ENCODE measurements at places on chromosomes 11 and 22.

- no peak for DNase-seq
These were observed 98.6 kb downstream of the RPS6KA4 start for GRCh38 chr11:64457416-64458010.

DNA sequence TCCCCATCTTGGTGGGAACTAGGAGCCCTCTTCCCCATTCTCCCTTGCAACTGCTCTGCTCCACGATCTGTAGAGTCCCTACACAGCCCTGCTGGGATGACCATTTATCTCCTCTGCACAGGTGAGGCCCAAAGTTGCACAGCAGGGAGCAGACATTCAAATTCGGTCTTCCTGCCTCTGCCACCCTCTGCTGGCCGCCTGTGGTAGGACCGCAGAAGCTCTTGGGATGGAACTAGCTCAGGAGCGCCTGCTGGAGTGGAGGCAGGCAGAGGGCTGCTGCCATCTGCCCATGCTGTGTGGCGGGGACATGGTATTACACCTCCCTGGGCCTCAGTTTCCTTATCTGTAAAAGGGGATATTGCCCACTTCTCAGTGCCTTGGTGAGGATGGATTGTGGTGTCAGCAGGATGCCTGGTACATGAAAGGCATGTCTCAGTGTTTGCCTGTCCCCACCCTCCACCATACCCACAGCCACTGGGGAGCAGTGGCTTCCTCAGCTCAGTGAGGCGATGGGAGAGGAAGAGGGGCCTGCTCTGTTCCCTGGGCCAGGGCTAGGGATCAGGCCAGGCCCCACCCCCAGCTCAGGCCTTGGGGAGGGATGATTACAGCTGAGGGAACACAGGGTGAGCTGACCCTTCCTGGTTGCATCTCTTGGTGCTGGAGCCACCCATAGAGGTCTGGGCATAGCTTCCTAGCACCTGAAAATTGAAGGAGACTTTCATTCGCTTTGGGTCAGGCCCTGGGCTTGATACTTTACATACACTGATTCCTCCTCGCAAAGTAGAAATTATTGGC lies 11.3 kb upstream of the OMP start:
- no peak for DNase-seq

- no peak for DNase-seq
These were observed 11.0 kb downstream of the TANGO2 start for GRCh38 chr22:20031732-20032406.

DNA sequence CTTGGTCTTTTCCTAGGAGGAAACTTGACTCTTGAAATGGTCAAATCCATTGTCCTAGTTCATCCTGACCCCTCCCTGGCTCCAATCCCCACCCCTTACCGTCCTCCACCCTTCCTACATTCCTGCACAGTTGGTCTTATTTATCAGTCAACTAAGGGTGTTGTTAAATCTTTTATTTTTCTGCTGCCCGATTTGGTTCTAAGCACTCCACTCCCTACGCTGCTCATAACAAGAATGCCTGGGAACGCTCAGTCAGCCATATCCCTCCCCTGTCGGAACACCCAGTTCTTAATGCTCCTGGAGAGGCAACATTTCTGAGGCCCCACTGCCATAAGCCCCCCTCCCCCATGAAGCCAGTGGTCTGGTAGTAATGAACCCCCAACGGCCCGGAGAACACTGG lies 9.7 kb downstream of the EHF start:
- DNase-seq, result no peak

GRCh38 chr22:39233710-39234471 lies 10.9 kb downstream of the PDGFB start:
- DNase-seq, result no peak

DNA sequence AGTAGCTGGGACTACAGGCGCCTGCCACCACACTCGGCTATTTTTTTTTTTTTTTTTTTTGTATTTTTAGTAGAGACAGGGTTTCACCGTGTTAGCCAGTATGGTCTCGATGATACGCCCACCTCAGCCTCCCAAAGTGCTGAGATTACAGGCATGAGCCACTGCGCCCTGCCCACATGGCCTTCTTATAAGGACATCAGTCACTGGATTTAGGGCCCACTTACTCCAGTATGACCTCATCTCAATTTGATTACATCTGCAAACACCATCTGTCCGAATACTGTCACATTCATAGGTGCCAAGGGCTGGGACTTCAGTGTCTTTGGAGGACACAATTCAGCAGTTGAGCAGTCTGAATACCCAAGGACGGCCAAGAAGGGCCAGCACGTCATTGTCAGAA lies 8.2 kb upstream of the PRR5 start:
- DNase-seq, result no peak

DNA sequence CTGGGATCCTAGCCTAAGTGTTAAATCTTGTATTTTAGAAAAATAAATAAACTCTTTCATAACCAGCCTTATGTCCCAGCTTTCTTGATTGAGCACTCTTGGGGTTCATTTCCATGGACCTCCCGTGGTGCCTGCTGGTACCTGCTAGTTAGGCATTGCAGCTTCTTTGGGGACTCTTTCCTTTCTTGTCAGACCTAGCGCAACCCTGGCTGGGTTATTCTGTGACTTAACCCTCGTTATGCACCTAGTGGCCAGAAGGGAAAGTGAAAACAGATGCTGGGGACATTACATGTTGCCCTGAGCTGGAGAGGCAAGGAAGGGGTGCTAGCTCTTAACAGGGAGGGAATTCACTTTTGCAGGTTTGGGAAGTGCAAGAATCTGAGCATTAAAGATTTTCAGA lies 46.8 kb downstream of the APIP start:
- DNase-seq, result no peak

- peak; percentile 29 for DNase-seq
These were observed 19.8 kb downstream of the PTDSS2 start for GRCh38 chr11:469684-470560.

GRCh38 chr11:73582653-73583052 lies 15.3 kb downstream of the FAM168A start:
- no peak for DNase-seq

DNA sequence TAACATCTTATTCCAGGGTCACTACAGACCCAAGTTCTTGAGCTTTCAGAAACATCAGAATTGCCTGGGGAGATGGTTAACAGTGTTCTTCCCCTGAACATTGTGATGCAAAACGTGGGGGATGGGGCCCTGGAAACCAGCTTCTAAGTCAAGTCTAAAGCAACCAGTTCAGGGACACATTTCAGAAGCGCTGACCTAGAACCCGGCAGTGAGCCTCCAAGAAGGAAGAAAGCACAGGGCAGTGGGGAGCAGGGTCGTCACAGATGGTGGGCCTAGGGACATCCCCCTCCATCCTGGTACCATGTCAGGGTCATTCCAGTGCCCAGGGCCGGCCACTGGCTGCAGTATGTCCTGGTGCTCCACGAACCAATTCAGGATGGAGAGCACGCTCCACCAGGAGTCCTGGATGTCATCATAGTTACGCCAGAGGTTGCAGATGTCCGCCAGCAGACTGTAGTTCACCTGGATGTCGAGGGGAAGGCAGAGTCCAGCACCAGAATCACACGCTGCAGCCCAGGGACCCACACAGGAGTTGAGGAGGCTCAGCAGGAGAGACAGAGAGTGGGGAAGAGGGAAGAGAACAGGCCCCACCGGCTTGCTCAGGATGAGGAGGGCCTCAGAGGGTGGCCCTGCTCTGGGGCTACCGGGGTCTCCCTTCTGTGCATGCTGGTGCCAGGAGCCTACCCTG lies 5.0 kb downstream of the NAGA start:
- no peak for DNase-seq

- no peak for DNase-seq
These were observed 88.5 kb downstream of the ZBTB16 start for GRCh38 chr11:114148013-114148382.

- peak; percentile 66 for DNase-seq
These were observed 47.9 kb downstream of the BLID start for GRCh38 chr11:122068141-122068540.

- DNase-seq, result no peak
These were observed 21.8 kb upstream of the DRG1 start for GRCh38 chr22:31377612-31378011.

DNA sequence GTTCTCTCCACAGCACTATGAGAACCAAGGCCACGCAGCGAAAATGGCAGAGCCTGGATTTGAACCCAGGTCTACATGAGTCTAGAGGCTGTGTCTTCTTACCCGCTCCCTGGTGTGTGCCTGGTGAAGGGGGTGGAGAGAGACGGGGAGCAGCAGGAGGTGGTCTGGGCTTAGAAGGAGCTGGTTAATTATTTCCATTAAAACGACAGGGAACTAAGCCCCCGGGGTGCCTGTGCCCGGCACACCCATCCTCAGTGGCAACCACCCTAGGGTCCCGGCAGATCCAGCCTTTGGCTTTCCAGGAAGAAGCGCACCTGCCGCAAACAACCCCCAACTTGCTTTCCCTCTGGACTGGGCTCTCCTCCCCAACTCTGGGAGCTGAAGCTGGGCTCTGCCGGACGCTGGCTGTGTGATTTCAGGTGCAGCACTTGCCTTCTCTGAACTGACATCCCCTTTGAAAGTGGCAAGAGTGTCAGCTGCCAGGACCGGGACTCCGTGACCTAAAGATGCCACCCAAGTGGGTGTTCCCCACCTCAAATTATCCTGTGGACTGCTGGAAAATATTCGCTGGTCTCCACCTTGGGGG lies 35.8 kb downstream of the MN1 start:
- no peak for DNase-seq

DNA sequence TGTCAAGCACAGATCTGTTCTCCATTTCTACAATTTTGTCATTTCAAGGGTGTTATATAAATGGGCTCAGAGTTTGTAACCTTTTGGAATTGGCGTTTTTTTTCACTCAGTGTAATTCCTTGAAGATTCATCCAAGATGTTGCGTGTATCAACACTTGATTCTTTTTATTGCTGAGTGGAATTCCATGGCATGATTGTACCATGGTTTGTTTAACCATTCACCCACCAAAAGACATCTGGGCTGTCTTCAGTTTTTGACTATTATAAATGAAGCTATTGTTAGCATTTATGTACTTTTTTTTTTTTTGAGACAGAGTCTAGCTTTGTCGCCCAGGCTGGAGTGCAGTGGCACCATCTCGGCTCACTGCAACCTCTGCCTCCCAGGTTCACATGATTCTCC lies 2.9 kb downstream of the OOSP1 start:
- no peak for DNase-seq

DNA sequence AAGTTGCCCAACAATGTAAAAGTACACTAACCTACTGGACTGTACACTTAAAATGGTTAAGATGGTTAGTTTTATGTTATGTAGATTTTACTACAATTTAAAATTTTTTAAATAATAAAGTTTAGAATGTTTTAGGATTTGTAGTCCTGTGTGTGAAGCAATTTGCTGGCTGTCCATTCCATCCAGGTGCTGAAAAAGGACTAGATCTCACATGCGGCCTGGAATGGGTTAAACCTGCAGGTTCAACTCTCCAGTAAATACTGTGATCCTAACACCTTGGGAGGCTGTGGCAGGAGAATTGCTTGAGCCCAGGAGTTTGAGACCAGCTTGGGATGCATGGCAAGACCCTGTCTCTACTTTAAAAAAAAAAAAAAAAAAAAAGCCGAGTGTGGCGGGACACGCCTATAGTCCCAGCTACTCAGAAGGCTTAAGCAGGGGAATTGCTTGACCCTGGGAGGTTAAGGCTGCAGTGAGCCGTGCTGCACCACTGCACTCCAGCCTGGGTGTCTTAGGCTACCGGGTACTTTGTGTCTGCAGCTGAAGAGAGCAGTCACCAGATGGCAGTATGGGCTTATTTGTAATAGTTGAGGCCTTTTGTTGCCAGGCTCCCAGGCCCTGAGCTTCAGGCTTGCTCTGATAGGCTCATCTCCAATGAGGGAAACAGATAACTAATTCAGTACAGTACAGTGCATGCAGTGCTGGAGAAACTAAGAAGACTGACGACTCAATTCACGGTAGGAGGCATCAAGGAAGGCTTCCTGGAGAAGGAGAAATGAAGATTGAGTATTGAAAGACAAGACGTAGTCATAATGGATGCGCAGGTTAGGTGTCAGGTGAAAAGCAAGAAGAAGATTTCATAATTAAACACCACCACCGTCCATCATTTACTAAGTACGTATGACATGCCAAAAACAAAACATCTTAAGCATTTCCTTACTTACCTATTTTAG lies 64.7 kb upstream of the ASPHD2 start:
- peak; percentile 42 for DNase-seq

GRCh38 chr11:13010749-13011465 lies 1.8 kb downstream of the RASSF10 start:
- no peak for DNase-seq

- DNase-seq, result no peak
These were observed 43.3 kb downstream of the MYEOV start for GRCh38 chr11:69337211-69337721.

- DNase-seq, result no peak
These were observed 585.4 kb downstream of the NELL1 start for GRCh38 chr11:21254790-21255189.
